Suppressor macrophage (primary cell): ENCODE measurements at places on chromosomes 16 and 17.
A peak's percentile ranks its signal among the peaks of the same experiment; 100 is the strongest.

GRCh38 chr17:41762841-41763240, 23.7 kb downstream of the JUP start:
- no peak for DNase-seq

DNA sequence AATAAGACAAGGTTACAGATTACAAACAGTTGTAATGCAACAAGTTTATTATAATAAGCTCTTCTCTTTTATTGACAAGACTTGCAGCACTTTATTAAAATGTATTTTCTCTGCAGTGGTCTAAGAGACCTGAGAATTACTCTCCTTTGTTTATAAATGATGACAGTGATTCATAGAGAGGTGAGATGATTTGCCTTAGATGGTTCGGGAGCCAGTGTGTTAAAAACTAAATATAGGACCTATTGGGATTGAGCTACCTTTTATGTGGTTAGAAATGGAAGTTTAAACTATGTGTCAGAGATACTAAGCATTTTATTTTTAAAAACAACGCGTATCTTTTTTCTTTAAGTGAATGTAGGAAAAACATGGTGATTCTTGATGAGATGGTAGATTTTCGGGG, 2.9 kb upstream of the KRTAP3-3 start:
- no peak for DNase-seq

- no peak for DNase-seq
Measured at GRCh38 chr17:50256826-50257618, 17.2 kb upstream of the TMEM92 start.

DNA sequence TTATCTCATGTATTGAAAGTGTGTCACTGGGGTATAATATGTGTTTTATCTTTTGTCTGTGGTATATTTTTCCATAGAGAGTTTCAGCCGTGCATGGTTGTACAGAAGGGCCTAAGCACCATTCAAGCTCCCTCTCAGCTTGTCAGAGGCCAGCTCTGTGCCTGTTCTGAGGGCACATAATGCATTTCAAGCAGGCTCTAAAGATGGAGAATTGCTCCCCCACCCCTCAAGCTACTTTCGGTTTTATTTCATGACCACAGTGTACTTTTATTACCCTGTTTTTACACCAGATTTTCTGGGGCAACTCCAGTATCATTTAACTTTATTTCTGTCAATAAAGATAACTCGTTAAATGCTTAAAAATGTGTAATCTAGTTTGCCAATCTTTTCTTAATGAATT, 131.7 kb downstream of the SHISA6 start:
- no peak for DNase-seq

DNA sequence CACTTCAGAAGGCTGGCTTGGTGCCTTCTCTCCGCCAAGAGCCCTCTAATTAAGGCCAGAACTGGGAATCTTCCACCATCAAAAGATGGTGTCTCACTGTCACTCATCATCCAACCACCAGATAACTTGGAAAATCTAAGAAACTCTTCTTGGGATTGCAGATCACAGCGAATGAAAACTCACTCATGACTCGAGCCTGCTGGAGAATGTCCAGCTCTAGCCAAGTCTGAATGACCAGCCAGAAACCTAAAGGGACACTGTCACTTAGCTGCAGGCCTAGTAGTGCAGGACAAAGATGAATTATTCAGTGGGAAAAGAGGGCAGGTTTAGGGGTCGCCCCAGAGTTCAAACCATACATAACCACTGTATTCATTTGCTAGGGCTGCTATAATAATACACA, 107.8 kb downstream of the XYLT1 start:
- no peak for DNase-seq

- no peak for DNase-seq
Measured at GRCh38 chr17:6347776-6348175, 87.1 kb downstream of the AIPL1 start.

- peak; percentile 63 for DNase-seq
Measured at GRCh38 chr16:67241008-67241900, 6.0 kb downstream of the FHOD1 start.

DNA sequence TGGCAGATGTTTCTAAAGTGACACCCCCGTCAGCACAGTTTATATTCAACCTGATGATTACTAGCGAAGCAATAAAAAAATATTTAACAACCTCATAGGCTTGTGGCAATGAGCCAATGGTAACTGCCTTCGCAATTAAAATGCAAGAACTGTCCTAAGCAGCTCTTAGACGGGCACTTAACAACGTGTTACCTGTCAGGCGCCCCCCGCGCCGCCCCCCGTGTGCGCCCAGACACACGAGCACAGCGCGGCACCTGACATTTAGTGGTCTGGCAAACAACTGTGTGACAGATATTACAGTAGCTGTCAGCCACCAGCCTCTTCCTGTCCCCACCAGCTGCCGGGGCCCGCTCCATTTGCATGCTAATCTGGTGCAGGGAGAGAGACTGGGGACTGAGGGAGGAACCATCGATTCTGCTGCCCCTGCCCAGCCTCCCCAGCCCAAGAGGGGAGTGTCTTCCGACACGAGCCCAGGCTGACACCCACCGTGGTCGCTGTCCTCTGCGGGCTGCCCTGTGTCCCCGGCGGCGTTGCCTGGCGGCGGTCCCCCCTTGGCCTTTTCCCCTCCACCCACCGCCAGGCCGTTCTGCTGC, 12.7 kb downstream of the NDUFAF8 start:
- DNase-seq, result no peak

DNA sequence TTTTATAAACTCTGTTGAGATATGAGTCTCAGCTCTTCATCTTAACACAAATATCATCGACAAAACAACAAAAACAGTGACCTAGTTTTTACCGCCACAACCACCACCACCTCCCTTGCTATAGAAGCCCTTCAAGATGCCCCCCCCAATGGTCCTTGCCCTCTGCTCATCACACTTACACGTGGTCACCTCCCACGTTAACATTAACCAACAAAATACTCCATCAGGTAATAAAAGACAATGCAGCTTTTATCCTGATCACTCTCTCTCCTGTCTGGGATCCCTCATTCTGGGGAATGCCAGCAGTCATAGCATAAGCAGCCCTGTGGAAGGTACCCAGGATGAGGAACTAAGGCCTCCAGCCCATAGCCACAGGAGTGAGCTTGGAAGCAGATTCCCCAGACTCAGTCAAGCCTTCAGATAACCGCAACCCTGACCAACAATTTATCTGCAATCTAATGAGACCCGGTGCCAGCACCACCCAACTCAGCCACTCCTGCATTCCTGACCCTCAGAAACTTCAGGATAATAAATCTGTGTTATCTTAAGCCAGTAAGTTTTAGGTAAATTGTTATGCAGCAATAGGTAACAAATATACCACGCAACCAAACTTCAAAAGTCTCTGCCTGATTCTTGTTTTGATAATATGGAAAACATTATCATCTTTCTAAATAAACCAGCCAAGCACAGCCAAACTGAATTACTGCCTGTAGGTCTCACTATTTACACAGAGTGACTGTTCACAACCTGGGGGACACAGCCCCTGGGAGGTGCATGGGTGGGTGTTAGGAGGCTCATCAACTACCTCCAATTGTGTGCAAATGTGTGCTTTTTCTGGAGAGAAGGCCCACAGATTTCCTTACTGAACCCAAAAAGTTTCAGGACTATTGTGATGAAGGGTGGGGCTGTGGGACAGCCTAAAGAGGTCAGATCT, 6.1 kb downstream of the PECAM1 start:
- no peak for DNase-seq

- DNase-seq, result no peak
Measured at GRCh38 chr17:62094175-62094574, 29.1 kb upstream of the MED13 start.

- DNase-seq, result no peak
Measured at GRCh38 chr16:57754354-57755060, 18.9 kb downstream of the KATNB1 start.

GRCh38 chr17:60641810-60642220, 35.8 kb upstream of the BCAS3 start:
- DNase-seq, result peak; percentile 87

- DNase-seq, result no peak
Measured at GRCh38 chr17:41651625-41652460, 27.5 kb upstream of the KRT17 start.

- no peak for DNase-seq
Measured at GRCh38 chr17:59370593-59371299, 39.3 kb downstream of the YPEL2 start.

- DNase-seq, result no peak
Measured at GRCh38 chr16:67470359-67470758, 10.6 kb downstream of the ATP6V0D1 start.

DNA sequence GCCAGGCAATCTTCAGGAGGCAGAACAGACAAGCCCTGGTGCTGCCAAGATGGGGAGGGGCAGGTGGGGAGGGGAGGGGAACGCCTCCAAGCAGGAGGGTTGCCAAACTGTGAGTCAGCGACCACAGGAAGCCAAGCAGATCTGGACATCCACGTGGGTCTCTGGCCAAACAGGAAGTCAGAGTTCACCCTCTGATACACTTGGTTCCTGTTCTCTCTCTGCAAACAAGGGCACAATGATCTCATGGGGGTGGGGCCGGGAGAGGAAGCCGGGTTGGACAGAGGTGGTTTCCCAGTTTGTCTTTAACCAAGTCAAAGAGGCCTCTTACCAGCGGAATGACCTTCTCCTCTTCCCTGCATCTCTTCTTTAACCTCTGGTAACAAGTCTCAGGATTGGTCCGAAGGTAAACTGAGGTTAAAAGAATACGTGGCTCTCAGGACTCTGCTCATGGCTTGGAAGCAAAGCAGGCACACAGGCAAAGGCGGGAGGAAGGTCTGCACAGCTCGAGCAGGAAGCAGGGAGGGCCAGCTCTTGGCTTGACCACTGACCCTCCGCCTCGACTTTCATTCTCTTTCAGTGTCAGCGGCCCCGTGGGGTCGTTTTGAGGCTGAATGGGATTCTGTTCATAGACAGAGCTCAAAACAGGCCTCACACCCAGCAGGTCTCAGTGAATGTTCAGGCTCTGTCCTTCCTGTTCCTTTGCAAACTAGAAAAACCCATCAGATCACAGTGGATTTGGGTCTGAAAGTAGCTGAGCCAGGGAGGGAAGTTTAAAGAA, 32.9 kb downstream of the TK2 start:
- DNase-seq, result peak; percentile 99
